ENCODE measurements at places on chromosomes 11 and 22.

- DNase-seq: no peak
Observed at GRCh38 chr11:81098471-81098870, 1635.2 kb downstream of the FAM181B start.

DNA sequence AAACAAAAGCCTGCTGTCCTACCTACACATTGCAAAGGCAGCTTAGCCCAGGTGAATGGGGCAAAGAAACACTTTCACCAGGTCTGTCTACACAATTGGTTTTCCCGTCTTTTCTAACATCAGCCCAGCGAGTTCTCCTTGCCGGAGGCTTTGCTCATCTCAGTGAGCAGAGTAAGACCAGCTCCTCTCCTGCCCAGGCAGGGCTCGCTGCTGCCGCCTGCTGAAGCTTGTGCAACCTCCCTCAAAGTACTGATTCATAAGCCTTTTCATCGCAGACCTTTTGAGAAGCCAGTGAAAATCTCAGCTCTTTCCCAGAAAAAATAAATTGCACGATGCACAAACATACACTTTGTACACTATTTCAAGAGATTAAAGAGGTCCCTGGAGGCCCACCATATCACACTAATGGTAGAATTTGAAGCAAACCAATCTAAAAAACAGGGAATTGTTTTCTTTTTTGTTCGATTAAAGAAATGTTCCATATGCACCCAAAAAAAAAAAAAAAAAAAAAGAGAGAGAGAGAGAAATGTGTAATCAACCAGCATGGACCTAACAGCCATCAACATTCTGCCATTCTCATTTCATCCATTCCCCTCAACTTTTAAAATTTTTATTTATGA lies 328.1 kb upstream of the MPPED2 start:
- no peak for DNase-seq

DNA sequence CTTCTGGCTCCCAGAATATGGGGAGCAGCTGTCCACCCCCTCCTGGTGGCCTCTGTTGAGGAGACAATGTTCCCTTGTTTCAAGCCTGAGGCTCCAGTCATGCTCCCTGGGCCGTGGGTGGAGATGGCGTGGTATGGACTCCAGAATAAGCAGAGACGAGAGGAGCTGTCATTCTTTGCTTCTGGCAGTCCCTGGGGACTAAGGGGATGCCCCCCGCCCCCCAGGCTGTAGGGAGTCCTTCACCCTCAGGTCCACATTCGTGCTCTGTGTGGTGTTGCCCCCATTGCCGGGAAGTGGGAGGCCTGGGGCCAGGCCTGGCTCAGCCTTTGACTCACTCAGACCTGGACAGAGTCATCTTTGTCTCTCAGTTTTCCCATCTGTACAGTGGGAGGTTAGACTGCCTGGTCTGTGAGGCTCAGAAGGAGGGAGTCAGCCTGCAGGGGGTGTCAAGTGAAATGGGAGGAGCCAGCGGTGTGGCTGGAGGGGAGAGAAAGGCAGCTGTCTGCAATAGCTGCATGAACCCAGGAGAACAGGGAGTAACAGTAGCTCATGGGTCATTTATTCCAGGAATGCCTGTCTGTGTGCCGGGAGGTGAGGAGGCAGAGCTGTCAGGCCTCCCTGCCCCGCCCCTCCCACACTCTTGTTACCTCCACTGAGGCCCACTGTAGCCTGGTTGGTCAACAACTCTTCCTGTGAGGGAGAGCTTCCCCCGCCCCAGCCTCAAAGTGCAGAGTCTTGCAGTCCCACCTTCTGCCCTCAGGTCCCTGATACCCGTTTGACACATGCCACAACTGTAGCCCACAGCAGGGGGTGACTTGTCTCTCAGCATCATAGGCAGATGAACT lies 6.3 kb downstream of the ARHGEF17 start:
- DNase-seq: no peak

DNA sequence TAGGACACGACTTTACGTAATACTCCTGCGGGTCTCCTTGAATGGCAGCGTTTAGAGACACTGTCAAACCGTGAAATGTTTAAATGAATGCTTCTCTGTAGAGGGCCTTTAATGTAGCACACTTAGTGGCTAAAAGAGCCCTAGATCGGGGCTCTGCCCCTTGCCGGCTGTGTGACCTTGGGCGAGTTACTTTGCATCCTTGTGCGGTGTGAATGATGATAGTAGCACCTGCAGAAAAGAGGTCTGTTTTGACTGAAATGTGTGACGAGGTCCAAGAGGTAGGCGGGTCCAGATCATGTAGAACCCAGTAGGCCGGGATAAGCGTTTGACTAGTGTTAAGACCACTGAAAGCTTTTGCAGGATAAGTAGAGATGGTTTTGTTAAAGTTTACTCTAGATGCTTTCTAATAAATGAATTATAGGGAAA lies 866 bp downstream of the MED17 start:
- no peak for DNase-seq
